ENCODE measurements at places on chromosomes 2 and 18.

DNA sequence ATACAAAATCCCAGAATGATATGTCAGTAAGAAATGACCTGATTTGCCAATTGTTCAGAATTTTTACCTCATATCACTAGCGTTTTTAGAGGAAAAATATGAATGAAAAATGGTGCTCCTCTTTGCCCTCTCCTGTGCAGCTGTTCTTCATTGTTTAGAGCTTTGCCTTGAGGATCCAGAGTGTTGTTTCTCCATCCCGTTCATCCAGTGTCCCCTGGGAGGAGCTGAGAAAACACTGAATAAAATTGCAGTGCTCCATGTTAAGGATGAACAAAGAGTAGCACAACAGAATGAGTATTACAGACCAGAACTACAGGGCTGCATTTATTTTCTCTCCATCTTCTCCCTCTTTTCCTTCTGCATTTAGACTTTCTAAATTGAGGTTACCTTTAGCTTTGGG, 133.1 kb downstream of the ADCYAP1 start:
- DNase-seq = no peak

DNA sequence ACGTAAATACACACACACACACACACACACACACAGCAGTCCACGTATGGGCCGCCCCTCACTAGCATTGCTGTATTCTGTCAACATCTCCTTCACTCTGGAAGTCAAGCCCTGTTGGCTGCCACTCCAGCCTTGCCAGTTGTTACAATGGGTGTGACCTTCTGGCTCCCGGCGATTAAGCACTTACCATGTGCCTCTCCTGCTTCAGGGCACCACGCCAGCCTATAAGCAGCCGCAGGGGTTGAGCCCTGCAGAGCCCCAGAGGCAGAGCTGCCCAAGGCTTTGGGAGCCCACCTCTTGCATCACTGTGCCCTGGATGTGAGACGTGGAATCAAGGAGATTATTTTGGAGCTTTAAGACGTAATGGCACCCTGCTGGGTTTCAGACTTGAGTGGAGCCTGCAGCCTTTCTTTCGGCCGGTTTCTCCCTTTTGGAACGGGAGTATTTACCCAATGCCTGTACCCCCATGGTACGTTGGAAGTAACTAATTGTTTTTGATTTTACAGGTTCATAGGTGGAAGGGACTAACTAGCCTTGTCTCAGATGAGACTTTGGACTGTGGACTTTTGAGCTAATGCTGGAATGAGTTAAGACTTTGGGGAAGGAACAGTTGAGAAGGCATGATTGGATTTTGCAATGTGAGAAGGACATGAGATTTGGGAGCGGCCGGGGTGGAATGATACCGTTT, 54.5 kb upstream of the ROCK2 start:
- DNase-seq = peak; percentile 43

- no peak for DNase-seq
Measured at GRCh38 chr2:78145997-78146722, 624.0 kb upstream of the LRRTM4 start.

GRCh38 chr2:150483532-150483931, 3.9 kb downstream of the RND3 start:
- DNase-seq = no peak

- DNase-seq = no peak
Measured at GRCh38 chr2:200593905-200594304, 8.1 kb downstream of the AOX1 start.

GRCh38 chr2:204264085-204264553, 281.2 kb upstream of the PARD3B start:
- no peak for DNase-seq

DNA sequence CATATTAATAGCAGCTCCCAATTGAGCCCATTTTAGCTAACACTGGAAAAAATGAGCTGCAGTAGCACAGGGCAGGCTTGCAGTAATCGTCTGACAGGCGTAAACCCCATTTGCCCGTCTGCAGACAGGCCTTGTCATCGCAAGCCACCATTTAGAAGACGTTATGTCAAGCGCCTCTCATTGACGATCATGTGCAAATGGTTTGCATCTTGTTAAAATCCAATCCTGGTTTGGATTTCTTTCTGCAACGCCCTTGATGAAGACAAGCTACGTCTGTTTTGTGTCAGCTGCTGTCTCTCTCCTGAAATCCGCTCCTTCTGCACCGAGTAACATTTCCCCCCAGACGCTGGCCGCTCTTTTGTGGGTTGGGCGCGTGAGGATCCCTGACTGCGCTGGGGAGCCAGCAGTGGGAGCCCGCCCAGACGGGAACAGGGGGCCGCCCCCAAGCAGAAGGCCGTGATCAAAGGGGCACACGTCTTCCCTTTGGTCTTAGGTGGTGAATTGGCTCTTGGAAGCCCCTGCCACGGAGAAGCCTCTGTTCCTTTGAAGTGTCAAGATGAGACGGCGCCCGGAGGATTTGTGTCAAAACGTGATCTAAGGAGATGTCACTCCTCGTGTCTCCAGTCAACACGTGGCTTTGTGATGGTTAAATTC, 84.2 kb upstream of the GPC1 start:
- no peak for DNase-seq

DNA sequence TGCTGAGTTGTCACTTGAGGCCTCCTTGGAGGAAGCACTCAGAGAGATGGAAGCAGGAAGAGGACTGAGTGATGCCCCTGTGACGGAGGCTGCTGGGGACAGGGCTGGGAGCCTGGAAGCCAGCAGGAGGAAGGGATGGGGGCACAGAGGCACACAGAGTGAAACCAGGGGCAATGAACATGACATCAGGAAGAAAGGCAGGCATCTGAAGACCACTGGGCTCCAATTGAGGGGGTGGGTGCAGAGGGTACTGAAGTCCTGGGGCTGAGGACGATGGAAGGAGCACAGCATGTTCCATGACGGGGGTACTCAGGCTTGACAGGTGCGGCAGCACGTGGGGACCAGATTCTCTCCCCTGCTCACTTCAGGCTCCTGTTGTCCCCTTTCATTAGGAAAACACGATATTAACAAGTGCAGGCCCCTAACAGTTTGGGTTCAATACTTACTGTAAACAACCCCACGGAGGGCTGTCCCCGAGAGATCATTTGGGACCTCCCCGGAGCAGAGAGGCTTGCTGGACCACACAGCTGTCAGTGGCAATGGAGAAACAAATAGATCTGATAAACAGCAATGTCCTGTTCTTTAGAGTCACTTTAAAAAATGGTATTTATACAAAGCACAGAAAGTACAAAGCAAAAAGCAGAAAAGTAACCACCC, 8.7 kb downstream of the INPP5D start:
- DNase-seq = no peak

GRCh38 chr2:208195531-208195930, 5.7 kb upstream of the C2orf80 start:
- no peak for DNase-seq

GRCh38 chr18:31041271-31042083, 1.1 kb downstream of the DSC3 start:
- peak; percentile 36 for DNase-seq

DNA sequence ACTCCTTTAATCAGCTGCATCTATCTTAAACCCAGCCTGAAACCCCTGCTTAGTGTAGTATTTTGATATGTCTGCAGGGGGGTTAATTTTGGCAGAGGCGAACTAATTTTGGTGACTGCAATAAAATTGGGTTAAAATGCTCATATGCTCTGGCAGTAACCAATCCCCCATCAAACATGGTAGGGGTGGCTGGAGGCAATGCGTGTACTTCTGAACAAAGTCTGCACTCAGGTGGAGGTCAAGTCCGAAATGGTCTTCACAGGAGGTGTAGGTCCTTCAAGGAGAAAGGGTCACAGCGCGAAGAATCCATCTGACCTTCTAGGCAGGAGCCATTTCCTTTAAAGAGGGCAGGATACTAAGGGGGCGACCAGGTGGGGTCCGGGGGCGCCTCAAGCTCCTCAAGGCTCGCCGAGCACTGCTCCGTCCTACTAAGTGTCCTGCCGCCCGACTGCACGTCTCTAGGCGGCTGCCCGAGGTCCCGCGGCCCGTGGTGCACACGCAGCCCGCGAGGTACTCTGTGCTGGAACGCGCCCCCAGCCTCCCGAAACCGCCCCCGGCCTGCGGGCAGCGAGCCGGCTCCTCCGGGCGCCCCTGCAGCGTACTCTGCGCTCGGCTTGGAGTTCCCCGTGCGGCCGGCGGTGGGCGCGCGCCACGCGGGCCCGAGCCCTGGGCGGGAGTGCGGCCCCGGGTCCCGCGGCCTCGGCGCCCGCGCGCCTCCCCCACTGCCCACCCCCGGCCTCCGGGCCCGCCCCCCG, 1.7 kb upstream of the LDLRAD4 start:
- peak; percentile 64 for DNase-seq

- no peak for DNase-seq
Measured at GRCh38 chr2:24870891-24871705, 48.9 kb downstream of the ADCY3 start.

DNA sequence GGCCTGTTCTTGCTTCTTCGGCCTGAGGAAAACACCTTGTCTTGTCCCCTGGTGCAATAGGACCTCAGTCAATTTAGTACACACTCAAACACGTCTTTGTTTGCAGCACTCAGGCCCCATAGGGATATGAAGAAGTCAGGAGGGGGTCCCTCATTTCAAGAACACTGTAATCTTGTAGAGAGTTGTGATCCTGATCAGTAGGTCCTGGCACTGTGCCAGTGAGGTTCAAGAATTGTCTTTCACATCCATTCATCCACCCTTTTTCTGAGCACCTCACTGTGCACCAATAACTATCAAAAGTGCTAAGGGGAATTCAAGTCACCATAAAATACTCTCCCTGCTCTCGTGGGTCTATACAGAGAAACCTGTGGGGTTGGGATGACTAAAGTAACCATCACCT, 131.4 kb upstream of the LHCGR start:
- no peak for DNase-seq

- no peak for DNase-seq
Measured at GRCh38 chr18:25423267-25423666, 71.3 kb upstream of the ZNF521 start.

GRCh38 chr2:215772634-215773563, 240.5 kb downstream of the MREG start:
- no peak for DNase-seq

GRCh38 chr2:186648130-186648529, 45.7 kb upstream of the FAM171B start:
- no peak for DNase-seq

DNA sequence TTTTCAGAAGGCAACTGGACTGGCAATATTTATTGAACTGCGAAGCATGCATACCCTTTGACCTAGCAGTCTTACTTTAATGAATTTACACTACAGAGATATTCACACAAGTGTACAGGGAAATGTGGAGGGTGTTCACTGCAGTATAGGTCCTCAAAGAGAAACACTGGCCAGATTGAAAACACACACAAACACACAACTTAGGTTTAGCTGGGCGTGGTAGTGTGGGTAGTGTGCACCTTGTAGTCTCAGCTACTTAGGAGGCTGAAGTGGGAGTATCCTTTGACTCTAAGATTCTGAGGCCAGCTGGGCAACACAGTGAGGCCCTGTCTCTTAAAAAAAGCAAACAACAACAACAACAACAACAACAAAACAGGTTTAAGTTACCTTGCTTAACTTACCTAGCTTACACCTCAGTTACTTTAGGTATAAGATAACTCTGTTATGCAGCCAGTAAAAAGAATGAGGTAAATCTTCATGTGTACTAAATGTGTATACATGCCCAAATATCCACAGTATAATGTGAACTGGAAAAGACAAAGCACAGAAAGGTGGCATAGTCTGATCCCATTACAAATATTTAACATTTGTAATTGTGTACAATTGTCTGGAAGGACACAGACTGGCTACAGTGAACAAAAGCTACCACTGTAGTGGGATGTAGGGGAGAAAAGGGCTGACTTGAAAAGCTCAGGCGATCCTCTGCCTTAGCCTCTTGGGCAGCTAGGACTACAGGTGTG, 105.9 kb upstream of the FZD5 start:
- no peak for DNase-seq

GRCh38 chr2:78535395-78535794, 490.1 kb upstream of the REG3G start:
- no peak for DNase-seq

GRCh38 chr2:222938327-222938726, 77.5 kb downstream of the ACSL3 start:
- DNase-seq = no peak

DNA sequence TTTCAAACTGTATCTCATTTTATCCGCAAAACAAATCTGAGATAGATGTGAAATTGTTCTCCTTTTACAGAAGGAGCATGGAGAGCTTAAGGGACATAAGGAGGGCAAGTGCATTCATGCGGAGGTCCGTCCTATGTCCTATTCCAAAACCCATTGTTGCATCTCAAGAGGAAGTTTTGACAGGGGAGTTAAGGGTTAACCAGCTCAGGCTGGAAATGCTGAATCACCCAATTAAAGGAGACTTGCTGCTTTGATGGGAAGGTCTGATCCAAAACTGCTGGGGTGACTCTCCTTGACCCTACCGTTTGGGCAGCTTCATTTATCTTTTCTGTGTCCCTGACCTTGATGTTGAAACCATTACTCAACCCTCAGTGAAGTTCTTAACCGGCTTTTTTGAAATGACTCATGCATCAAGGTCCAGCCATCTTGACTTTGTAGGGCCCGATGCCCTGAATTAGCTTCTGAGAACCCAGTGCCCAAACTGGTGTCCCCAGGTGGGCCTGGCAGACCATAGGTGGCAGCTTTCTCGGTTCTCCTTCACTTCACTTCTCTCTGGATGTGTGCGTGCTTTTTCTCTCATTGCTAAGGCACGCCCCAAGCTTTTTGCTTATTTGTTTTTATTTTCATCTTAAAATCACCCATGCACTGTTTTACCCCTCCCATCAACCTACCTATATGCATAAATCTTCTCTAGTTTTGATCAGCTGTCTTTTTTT, 15.9 kb upstream of the TXNDC2 start:
- DNase-seq = no peak

DNA sequence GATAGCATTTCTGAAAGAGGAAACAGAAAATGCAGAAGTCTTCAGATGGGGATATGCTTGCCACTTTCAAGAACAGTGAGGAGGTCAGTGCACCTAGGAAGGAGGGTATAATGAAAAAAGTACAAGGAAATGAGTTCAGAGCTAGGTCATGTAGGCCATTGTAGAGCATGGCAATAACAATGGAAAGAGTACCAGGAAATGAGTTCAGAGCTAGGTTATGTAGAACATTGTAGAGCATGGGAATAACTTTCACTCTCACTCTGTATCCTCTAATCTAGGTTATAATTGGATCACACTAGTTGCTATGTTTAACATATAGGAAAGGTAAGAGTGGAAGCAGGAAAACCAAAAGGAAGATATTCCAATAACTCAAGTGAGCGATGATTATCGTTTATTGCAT, 12.3 kb downstream of the SCG2 start:
- no peak for DNase-seq

- no peak for DNase-seq
Measured at GRCh38 chr2:160213511-160213910, 13.4 kb upstream of the ITGB6 start.

DNA sequence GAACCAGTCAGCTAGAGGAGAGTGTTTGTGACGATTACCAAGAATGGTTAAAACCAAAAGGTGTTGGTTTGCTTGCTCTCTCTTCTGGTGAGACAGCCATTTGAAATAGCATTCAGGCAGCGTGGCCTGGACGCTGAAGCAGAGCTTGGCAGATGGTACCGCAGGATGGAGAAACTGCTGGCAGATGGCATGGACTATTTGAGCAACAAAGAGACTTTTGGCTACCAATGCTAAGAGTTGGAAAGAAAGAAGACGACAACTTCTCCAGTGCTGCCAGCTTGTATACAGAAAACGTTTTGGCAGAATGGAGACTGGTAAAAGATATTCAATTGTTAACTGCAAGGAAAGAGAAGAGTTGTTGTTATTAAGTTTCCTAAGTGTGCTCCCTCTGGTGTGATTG, 315.0 kb downstream of the PARD3B start:
- peak; percentile 55 for DNase-seq

GRCh38 chr18:77736842-77737241, 487.2 kb downstream of the GALR1 start:
- no peak for DNase-seq

GRCh38 chr2:175063741-175064140, 58.6 kb upstream of the CHN1 start:
- DNase-seq = no peak

All from right lobe of liver (tissue), 6 donors.